ENCODE measurements at places on chromosomes 2 and 18. TPM values are rescaled to one million over a fixed set of nuclear protein-coding genes. Genes with fewer than 3 reads are reported as not detected.

PIEZO2 gene
- total RNA-seq = 3.9 TPM

DNA sequence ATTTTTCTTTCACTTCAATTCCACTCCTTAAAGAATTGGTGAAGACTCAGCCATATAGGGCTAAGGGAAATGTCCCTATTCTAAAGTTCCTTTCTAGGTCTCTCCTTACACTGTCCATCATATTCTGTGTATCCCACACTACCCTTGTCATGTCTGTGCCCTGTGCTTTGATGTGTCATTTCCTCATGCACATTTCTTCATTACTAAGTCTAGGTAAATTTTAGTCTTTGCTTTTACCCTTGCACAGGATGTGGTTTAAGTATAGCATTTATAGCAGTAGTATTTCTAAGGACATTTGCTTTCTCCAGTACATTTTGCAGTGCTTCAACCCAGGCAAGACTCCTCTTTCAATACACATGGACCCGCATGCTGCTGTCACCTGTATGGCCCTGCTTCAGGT lies 221.5 kb upstream of the ACVR2A start:
- DNase-seq = no peak

- DNase-seq = no peak
These were observed 144.6 kb upstream of the SETBP1 start for GRCh38 chr18:44536046-44536445.

DNA sequence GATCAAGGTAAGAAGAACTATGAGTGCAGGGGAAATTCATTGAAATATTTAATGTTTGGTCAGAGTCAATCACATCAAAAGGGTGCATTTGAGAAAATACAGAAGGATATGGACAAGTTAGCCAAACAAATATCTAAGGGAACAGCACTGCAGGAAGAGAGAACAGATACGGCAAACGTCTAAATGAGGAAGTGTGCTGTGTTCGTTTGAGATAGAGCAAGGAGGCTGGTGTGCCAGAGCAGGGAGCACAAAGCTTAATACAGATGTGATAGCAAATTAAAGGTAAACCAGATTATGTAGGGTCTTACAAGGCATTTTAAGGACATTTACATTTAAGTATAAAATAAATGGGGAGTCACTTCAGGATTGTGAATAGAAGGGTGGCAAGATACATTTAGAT lies 241.3 kb upstream of the ZNF804A start:
- no peak for DNase-seq

GRCh38 chr2:156728328-156728727 lies 292.1 kb downstream of the GPD2 start:
- DNase-seq = no peak
